Activated T-cell treated with anti-CD3 and anti-CD28 coated beads, Interleukin-2, amount 50 U/mL, for 24 hours (primary cell): ENCODE measurements at places on chromosomes 3 and 15.

DNA sequence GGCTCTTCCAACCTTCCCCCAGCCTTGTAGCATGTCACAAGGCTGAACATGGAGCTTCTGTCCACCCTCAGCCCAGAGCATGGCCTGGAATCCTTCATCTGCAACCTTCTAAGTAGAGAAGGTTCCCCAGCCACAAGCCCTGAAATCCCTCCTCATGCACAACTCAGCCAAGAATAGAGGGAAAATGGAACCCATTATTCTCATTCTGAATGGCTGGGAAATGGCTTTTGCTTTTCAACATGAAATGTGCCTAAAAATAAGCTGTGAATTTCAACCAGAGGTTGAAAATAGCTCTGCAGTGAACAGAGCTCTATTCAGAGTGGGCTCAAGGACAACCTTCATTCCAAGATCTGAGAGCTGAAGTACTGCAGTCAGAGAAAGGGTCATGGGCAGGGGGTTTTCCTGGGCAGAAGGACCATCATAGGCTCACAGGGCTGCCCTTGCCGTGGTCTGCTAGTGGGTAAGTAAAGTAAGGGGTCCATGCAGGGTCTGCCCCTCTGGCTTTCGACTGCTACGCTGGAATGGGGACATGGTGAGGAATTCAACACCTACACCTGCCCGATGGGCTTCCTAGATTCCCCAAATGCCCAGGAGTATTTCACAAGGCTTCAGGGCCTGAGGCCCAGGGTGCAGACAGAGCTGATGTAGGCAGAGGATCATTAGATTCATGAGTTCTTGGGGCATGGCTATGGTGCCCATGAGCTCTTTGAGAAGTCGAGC is 35.9 kb downstream of the POC1A start:
- DNase-seq, result no peak

DNA sequence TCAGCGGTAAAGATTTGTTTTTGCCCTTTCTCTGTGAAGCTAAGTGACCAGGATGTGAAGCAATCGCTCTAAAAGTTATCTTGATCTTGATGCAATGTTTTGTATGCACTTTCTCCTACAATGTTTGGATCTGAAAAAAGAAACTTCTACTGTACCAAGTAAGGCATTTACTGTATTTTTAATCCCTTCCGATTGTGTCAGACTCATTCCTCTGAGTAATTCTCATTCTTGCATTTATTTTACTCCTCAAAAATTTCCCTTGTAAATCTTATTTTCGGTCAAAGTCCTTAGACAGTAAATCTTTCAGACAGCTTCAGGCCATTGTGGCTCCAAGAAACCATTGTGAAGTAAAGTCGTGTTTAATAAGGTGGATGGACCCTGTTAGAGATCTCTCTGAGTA is 141.9 kb downstream of the TP63 start:
- no peak for DNase-seq

DNA sequence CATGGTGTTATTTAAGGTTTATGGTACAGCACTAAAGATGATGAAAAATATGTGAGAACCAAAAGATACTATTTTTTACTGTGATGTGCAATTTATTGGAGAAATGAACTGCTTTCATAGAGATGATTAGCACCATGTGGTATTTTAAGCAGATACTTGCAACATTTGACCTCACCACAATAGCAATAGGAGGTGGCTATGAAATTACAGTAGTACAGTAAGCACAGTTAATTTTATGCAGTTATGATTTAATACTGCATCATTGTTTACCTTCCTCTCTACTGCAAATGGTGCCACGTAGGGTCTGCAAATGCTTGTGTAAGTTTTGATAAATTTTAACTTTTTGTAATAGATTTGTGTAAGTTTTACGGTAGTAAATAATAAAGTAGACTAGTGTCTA is 14.0 kb downstream of the PYGO1 start:
- no peak for DNase-seq

DNA sequence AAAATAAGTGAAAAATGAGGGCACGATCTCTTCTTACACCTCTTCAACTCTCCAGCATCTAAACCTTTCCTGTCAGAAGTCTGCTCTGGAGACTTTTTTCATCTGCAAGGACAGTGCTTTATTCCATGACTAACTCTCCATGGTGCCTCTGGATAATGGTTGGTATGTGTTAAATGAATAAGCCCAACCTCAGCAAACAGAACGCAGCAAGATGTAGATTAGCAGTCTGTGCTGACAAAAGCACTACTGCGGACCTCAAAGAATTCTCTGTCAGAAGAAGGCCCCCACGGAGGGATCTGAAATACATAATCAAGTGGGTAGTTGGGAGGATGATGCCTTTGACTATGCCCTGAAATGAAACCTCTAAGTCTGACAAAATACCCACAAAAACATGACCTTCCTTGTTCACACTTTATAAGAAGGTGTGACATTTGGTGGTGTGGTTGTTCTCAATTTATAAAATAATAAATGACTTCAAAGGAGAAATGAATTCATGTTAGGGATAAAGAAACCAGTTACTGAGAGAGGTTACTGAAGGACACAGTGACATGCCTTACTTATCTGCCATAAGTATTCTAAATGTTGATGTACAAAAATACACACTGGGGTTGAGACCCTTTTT is 43.2 kb upstream of the ADCY5 start:
- no peak for DNase-seq

- no peak for DNase-seq
Measured at GRCh38 chr3:100316641-100317069, 17.9 kb upstream of the NIT2 start.

DNA sequence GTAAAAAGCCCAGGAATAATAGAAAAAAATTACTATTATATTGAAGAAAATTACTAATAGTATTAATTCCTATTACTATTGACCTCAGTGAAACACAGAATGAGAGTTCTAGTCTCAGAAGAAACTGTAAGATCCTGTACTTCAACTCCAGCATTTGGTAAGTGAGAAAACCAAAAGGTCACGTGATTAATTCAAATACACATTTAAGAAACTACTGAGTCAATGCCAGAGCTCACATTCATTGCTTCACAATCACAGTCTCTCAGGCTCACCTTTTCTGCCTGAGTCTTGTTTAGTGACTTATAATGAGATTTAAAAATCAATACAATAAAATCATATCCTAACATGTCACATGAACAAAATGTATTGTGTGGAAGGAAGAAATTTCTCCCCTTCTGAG is 556.1 kb downstream of the FGF12 start:
- DNase-seq, result no peak

- DNase-seq, result no peak
Measured at GRCh38 chr3:10380906-10381305, 60.0 kb upstream of the SEC13 start.

DNA sequence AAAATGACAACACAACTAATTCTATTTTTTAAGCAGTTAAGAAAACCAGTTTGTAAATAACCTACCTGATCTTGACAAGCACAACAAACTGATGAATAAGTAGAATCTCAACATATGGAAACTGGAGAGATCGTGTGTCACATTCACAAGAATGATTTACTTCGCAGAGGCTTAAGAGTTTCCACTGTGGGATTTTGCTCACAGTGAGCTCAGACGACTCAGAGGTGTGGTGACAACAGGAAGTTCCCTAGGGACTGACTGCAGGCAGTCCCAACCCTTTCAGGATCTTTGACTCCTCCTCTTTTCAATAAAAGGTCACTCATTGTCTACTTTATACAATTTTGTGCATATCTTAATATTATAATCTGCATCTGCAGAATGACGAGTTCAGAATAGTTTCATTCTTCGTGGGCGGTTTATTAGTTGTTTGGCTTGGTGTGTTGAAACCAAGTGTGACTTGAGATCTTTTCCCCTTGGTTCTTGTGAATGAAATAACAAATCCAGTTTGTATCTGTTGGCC is at the start of gene LIPH:
LIPH (minus strand) TSS at position 231 of the 520 bp plus-strand sequence; CDS start at position 114, 117 bp downstream.
- no peak for DNase-seq

DNA sequence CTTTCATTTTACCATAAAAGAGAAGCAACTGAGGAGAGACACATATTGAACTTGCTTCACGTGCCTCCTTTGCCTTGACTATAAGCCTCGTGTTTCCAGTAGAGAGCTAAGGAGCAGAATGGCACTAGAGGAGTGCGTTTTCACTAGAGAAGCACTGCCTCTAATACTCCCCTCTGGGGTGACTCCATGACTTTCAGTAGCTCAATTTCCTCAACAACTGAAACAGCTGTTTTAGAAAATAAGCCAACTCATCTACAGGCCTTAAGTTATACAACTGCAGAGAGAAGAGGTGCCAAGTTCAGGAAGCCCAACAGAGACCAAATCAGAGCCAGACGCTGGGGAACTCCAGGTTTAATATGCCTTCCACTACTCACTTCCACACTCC is 1.9 kb downstream of the UBP1 start:
- DNase-seq, result no peak

- no peak for DNase-seq
Measured at GRCh38 chr3:7576071-7576470, 715.2 kb downstream of the GRM7 start.

DNA sequence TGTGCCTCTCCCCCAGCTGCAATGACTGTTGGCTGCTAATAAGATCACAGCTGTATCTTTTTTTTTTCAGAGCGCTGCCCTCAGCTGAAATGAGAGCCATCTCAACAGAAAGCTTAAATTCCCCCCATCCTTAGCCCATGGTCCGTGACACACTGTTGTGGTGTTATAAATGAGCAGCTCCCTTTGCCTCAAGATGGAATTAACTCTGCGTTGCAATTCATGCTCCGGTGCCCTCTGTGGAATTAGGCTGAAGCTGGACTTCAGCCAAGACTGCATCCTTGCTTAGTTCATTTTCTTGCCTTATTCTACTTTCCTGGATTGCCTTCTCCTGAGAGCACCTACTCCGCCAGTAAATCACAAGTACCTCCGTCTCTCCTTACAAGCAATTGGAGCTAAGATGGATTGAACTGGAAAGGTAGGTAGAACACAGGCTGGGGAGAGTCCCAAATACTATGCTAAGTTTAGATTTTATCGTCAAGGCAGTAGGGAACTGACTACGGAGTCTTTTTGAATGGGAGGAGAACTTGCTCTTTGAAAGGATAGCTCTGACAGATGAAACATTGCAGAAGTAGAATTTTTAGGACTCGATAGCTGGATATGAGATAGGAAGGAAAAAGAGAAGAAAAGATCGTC is 39.0 kb upstream of the THRB start:
- no peak for DNase-seq

GRCh38 chr15:37009288-37009687 is 91.1 kb downstream of the MEIS2 start:
- DNase-seq, result no peak

GRCh38 chr3:165440380-165440779 is 244.2 kb upstream of the SLITRK3 start:
- DNase-seq, result no peak
